ENCODE measurements at places on chromosomes 12 and 14. TPM values are rescaled to one million over a fixed set of nuclear protein-coding genes. Genes with fewer than 3 reads are reported as not detected.

GRCh38 chr14:57464008-57464730, 29.5 kb downstream of the CCDC198 start:
- no peak for ATAC-seq

- ATAC-seq = no peak
Observed at GRCh38 chr12:124604264-124604680, 36.9 kb upstream of the NCOR2 start.

DNA sequence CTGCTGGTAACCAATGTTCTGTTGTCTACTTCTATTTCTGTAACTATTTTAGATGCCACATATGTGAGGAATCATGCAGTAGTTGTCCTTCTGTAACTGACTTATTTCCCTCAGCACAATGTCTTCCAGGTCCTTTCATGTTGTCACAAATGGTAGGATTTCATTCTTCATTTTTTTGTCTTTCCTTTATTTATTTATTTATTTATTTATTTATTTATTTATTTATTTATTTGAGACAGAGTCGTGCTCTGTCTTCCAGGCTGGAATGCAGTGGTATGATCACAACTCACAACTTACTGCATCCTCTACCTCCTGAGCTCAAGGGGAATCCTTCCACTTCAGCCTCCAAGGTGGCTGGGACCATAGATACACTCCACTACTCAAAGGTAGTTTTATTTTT, 288.2 kb downstream of the PPFIA2 start:
- no peak for ATAC-seq

GRCh38 chr12:82942991-82943401, 256.3 kb downstream of the TMTC2 start:
- ATAC-seq = peak; percentile 31

- no peak for ATAC-seq
Observed at GRCh38 chr12:111034083-111034885, 113.9 kb upstream of the MYL2 start.

DNA sequence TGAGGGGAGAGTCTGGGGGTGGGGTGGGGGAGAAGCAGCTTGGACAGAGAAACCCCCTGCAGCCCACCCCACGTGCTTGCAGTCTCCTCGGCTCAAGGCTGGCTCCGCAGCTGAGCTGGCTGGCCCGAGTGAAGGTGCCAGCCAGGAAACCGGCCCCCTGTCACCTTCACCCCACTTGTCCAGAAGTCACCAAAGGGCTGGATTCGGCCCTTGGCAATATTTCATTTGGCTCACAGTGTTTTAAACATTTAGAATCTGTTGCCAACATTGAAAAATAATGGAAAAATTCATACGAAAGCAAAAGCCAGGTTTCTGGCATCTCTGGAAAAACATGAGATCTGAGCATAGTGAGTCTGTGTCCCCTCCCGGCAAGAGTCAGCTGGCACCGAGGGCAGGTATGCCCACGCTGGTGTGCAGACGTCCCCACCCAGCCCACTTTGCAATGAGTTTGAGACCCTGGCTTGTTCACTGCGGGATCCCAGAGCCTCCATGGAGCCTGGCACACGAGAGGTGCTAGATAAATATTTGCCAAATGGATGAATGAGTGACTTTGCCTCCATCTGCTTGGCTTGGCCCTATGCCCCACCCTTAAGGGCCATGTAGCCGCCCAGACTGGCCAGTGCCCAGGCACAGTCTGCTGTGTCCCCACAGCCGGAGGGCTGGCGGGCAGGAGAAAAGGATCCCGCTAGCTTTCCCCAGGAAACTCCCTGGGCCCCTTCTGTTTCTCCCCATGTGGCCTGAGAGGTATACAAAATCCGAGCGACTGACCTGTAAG, 18.2 kb downstream of the MSI1 start:
- ATAC-seq = no peak

GRCh38 chr14:102491366-102491765, 18.2 kb downstream of the ANKRD9 start:
- peak; percentile 69 for ATAC-seq

DNA sequence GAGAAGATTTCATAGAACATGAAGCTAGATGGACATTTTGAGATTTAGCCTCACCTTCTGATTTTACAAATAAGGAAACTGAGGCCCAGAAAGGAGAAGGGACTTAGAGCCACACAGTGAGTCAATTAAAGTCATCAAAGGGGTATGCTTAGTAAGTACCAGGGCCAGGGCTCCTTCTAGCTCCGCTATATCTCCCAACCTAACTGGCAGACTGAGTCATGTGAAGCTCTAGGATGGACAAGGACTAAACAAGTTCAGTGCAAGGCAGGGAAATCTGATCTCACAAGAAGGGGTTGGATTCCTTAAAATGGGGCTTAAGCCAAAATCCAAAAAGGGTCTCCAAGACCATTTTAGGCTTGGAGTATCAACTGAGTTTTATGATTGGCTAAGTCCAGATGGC, 215.8 kb downstream of the PHLDA1 start:
- no peak for ATAC-seq

GRCh38 chr12:30794591-30795409, 40.0 kb upstream of the CAPRIN2 start:
- ATAC-seq = peak; percentile 43

HOTAIR gene
- total RNA-seq = not detected

ALDH1L2 gene
- total RNA-seq = 6.0 TPM

HHIPL1 gene
- total RNA-seq = 0.28 TPM

ZNF10 gene
- 2.4 TPM for total RNA-seq

GPR84 gene
- 0.16 TPM for total RNA-seq

DTX1 gene
- 0.68 TPM for total RNA-seq

RNASE4 gene
- total RNA-seq = 1.7 TPM

All from esophagus mucosa (tissue), 1 donor.